ENCODE measurements at places on chromosomes 12 and 14.

DNA sequence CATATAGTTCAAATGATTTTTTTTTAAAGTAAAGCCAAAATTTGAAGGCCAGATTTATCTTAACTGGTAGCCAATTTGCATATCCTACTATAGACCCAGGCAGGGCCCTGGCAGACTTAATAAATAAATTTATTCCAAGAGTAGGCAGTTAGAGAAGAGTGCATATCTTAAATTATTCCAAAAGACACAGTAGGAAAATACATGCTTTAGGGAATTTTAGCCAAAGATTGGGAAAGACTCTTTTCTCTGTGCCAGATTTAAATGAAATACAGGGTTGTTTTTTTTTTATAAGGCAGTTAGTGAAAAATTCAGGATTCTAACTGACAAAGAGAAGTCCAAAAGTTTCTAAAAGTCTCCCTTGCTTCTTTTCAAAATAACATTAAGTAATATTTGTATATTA, 65.5 kb downstream of the ST8SIA1 start:
- DNase-seq: no peak

- DNase-seq: no peak
Observed at GRCh38 chr14:88934351-88934806, 109.9 kb downstream of the TTC8 start.

DNA sequence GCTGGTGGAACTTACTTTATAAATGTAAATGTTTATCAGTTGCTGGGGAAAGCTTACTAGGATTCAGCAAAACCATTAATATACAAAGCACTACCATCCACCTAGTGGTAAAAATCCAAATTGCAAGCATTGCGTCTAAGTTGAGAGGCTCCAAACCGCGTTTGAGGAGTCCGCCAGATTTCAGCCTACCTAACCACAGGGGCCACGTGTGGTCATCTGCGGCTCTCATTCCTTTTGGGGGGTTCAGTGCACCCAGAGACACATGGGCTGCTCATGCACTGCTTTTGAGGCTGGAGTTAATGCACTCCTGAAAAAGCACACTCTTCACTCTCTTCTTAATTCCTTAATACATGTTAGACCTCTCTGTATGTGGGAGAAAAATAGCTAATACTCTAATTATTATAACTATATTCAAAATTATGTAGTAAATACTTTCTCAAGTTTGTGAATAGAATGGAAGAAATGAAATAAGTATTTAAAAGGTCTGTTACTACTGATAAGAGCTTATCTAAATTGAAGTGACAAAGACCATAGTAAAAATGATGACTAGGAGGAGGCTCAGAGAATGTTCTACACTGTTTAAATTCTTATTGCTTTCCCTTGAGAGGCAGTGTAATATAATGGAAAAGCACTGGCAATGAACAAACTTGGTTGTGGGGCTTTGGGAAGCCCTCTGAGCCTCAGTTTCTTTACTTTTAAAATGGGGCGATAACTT, 41.4 kb upstream of the MANSC4 start:
- DNase-seq: no peak

- DNase-seq: no peak
Observed at GRCh38 chr14:38786921-38787320, 316.1 kb downstream of the SEC23A start.

DNA sequence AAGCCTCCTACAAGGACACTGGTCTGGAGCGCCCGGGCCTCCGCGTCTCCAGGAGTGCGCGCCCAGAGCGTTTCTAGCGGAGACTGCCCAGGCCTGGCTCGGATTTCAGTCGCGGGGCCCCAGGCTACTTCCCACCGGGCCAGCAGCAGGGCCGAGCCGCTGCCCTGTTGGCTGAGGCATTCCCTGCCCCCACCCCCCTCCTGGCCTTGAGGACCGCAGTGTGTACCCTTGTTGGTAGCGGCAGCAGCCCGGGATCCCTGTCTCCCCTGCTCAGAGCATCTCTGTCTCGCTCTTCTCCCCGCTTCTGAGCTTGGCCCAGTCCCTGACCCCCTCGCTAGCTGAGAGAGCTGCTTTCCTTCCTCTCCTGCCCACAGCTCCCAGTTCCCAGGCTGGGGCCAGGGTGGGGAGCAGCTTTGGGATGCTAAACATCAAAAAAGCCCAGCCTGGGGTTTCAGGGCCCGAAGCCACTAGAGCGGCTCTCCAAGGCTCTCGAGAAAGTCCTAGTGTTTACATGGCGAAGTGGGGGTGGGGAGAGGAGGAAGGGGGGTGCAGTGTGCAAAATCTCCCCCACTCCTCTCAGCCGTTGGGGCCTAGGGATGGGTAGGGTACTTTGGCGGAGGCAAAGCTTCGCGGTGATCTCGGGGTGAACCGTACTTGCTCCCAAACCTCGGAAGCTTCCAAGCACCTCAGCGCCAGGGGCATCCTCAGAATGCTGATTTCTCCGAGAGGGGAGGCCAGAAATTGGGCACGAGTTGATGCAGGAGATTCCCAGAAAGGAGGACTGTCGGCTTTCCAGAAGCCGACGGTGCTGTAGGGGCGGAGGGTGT, 6.4 kb downstream of the NKX2-1 start:
- no peak for DNase-seq

DNA sequence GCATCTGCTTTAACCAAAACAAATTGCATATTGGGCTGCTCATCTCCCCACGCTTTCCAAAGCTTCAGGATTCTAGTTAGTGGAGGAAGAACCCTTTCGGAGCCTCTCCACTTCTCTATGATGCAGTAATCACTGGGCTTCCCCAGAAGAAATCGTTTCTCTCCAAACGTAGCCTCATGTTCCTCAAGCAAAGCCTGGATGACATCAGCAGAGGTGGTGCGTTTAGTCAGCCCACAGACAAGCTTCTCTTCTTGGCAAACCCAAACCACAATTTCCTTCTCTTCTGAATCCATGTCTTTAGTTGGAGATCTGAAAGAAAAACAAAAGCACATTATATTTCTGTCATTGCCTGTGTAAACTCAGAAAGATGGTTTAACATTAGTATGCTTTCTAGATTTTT, 30.6 kb downstream of the RASSF9 start:
- DNase-seq: no peak

GRCh38 chr14:46250113-46250703, 401.4 kb downstream of the RPL10L start:
- peak; percentile 56 for DNase-seq

DNA sequence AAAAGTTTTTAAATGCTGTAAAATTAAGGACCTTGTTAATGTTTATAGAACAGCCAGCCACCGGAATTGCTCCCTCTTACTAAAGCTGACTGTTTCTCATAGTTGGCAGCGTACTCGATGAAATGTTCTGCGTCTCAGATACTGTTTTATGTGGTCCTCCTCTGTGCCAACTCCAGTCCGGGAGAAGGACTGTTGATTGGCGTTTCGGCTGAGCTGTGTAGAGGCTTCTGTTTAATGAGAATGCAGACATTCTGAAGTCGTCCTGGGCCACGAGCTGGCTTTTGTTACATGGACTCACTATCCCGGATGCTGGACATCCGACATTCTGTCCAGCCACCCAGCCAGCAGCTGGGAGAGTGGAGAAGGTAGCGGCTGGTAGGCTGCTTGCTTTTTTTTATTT, 75.4 kb downstream of the WDR20 start:
- DNase-seq: no peak

GRCh38 chr12:104695453-104696148, 238.9 kb downstream of the CHST11 start:
- DNase-seq: peak; percentile 27

DNA sequence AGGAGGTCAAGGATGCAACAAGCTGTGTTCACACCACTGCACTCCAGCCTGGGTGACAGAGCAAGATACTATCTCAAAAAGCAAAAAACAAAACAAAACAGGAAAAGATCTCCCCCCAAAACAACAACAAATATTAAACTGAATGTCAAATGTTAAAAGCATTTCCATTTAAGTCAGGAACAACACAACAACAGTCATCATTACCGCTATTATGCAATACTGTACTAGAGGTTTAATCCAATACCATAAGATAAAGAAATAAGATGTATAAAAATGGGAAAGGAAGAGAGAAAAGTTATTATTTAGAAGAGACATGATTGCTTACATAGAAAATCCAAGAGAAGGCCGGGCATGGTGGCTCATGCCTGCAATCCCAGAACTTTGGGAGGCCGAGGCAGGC, 36.6 kb downstream of the FERMT2 start:
- DNase-seq: no peak

DNA sequence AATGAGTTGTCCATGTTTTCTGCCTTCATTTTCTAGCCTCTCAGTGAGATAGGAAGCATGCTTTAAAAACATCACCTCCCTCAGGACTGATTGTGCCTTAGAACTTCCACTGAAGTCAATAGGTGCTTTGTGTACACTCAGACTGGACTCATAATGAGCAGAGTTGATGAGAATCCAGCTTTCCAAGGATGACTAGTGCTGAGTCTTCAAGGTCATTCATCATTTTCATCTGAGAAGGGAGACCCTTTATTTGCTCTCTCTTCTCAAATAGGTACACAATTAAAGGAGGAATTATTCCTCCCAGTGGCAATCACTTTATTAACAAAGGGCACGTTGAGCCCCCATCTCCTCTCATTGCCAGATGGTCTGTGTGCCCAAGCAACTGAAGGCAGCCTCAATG, 210.9 kb upstream of the PRKD1 start:
- DNase-seq: no peak

DNA sequence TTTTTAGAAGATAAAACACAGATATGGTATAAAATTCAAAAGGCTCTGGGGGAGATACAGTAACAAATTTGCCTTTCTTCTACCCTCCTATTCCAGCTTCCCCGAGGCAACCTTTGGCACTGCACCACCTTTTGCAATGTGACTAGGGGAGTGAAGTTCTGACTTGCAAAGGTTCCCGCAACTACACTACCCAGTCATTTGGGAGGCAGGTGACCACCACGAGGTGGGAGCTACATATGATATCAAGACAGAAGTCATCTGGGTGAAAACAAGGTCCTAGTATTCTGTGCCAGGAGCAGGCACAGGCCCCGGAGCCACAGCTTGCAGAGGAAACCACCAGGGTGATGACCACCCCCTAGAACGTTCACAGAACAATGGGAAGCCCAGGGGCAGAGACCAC, 141.5 kb downstream of the TTC7B start:
- no peak for DNase-seq

GRCh38 chr14:104864267-104865080, 594 bp upstream of the CEP170B start:
- no peak for DNase-seq

- no peak for DNase-seq
Observed at GRCh38 chr14:86533834-86534233, 1003.9 kb downstream of the FLRT2 start.

GRCh38 chr12:39990122-39991101, 115.5 kb downstream of the SLC2A13 start:
- no peak for DNase-seq

DNA sequence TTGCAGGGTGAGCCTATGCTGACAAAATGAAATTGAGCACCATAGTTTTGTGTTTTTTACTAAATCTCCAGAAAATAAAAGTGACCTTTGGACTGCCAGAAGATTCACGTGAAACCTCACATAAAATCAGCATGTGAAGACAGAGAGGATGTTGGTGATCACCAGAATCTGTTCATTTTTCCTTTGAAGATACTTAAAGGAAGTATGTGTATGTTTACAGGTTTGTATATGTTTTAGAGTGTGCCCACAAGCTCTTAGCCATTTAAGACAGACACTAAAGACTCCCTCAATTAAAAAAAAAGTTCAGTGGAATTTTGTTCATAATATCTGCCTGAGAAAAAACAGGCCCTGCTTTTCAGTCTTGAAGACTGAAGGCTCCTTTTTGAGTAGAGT, 25.9 kb downstream of the DDX47 start:
- DNase-seq: no peak

GRCh38 chr12:120628919-120629318, 11.5 kb upstream of the CABP1 start:
- DNase-seq: no peak

DNA sequence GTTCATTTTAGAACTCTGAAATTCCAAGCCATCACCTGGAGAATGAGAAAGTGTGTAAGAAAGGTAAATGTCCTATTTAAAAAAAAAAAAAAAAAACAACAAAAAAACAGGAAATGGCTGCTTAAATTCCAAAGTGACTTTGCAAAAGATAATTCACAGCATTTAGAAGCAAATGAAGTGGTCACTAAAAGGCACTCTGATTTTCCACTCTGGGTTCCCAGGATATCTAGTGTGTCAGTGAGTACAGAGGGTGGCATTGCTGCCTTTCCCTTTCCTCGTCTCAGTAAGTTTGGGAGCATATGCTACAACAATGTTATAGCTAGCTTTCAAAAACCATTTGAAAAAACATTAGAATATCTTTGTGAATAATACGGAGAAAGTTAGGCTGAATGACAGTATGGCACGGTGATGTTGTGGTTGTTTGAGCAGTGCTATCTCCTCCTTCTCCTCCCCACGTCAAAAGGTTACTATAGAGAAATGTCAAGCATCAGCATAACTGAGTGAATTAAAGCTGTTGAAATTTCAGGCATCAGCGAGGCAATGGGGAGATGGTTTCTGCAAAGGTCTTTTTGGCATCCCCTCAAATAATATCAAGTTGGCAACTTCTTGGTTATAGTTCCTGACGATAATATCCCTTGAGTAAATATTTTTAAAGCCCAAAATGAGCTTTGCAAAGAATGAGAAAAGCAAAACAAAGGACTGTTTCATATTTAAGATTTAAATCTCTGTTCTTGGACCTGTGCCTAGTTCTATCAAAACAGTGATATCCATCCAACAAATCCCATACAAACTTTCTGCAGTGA, 164.5 kb upstream of the E2F7 start:
- DNase-seq: no peak

- no peak for DNase-seq
Observed at GRCh38 chr12:128947209-128947608, 93.9 kb downstream of the GLT1D1 start.

All from NCI-H446 treated with DMSO at 0.1 percent for 48 hours (cell line).